ENCODE measurements at places on chromosomes 7 and 10.

DNA sequence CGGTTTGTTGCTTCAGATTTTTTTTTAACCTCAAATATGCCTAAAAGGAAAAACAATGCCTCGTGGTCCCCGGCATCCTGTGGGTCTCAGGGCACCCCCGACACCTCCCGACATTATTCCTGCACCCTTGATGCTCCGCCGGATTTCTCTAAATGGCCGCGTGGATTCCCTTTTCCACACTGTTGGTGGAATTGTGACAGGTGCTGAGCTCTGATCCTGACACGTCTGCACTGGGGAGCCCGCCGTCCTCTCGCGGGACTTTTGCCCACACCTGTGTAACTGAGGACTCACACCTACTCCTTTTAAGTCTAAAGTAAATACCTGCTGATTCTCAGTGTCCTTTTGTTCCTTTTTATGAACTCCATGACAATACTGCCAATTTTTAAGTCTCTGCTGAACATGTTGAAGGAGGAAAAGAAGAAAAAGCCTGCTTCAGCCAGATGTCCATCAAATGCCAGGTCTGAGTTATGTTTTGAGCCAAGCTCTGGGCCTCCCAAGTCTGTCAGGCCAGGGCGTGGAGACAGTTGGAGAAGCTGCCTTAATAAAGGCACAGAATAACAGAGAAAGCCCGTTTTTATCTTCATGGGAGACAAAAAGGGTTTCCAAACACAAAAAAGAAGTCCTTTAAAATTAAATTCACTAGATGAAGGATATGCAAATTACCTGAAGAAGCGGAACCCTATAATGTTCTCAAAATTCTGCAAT lies 568.2 kb downstream of the DNAJB6 start:
- DNase-seq, result no peak

DNA sequence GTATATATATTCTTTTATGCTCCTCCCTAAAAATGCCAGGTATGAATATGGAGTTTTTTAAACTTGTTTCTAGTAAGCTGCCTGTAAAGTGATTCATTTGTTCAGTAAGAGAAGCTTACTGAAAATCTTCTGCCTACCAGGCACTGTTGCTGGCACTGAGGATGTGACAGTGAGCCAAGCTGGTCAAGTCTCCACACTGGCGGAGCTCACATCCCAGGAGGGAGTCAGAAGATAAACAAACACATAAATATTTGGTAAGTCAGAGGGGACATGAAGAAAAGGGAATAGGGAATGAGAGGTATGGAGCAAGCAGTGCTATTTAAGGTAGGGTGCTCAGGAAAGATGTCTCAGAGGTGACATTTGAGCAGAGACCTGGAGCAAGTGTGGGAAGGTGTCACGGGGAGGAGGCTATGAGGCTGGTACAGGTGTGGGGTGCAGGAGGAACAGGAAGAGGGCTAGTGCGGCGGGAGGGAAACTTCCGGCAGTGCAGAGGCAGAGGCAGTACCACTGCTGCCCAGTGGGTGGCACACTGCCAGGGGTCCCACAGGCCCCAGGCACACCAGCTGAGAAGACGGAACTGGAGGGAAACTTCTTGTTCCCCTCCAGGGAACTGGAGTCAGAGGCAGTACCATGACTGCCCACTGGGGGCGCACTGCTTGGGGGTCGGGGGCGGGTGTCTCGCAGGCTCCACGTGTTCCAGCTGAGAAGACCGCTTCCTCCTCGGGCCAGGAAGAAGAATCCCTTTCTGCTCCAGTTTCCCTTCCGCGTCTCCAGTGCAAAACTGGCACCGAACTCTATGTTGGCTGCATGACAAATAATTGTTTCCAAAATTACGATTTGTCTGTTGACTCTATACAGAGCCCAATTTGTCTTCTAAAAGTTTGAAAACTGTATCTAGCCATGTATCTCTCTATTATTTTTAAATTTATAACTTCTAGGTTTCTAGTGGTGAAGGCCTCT lies 161.0 kb downstream of the TEX36 start:
- DNase-seq, result no peak

- no peak for DNase-seq
Observed at GRCh38 chr7:86747698-86748097, 104.0 kb downstream of the GRM3 start.

DNA sequence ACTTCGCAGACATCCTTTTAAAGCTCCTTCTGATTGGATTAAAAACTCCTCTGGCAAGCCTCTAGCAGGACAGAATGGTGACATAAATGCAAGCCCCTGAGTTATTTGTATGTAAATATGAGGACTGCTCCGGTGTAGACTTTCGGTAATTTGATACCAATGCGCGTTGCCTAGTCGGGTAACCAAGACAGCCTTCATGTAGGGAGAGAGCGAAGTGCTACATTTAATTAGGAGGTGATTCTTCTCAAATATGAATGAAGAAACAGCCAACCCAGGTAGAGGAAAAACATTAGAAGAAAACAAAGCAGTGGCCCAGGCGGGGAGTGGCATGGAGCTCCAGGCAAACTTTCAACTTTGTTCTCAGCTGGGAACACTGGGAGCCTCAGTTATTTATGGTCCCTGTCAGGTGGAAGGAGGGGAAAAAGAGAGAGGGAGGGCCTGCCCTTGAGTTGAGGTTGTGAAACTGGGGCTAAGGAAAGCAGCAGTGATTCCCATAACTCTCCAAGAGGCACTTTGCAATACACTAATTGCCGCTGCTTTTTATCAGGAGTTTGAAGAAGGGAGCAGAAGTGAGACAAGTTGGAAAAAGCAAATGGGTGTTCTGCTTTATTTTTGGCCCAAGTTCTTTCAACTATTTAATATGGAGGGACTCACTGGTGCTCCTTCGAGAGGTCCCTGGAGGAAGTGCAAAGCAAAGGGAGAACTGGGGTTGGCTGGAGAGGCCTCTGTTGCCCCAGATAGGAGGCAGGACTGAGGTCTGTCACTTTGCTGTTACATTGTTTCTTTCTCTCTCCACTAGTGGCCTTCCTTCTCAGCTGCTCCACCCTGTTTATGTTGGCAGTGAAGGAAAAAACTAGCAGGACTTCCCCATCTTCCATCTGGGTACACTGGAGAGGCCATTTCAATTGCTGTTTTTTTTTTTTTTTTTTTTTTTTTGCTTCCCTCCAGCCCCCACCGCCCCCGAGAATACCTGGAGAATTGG lies 234.6 kb upstream of the CCDC6 start:
- no peak for DNase-seq

DNA sequence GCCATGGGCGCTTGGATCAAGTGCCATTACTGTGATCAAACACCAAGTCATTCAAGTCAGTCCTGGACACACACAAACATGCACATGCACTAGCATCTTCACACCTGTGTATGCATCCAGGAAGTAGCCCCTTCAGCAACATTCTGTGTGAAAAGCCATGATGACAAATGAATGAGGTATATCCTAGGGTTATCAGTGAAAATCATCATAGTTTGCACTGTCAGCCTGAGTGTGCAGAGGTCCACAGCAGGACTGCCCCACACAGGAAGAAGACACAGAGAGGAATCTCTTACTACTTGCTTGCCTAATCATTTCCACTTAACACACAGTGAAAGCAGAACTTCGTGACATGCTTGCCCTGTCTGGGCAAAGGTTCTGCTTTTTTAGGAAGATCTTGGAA lies 184.0 kb upstream of the ADO start:
- no peak for DNase-seq

DNA sequence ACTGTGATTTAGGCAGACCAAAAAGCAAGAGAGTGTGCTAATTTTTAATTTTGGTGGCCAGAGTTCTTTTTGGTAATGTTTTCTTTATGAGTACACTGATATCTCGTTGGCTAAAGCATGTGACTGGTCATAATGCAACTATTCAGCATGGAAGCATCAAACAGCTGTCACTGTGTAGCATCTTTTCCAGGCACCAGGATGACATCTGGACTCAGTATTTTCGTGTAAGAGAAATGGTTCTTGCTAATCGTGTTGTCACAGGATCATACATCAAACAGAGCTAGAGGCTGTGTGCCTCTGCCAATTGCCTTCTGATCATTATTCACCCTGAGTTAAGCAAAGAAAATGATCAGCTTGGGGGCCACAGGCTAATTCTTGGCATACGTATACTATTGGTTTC lies 118.9 kb downstream of the SND1 start:
- DNase-seq, result no peak
